Cortex of kidney (tissue), 1 donor: ENCODE measurements at places on chromosomes 1 and 21.

DNA sequence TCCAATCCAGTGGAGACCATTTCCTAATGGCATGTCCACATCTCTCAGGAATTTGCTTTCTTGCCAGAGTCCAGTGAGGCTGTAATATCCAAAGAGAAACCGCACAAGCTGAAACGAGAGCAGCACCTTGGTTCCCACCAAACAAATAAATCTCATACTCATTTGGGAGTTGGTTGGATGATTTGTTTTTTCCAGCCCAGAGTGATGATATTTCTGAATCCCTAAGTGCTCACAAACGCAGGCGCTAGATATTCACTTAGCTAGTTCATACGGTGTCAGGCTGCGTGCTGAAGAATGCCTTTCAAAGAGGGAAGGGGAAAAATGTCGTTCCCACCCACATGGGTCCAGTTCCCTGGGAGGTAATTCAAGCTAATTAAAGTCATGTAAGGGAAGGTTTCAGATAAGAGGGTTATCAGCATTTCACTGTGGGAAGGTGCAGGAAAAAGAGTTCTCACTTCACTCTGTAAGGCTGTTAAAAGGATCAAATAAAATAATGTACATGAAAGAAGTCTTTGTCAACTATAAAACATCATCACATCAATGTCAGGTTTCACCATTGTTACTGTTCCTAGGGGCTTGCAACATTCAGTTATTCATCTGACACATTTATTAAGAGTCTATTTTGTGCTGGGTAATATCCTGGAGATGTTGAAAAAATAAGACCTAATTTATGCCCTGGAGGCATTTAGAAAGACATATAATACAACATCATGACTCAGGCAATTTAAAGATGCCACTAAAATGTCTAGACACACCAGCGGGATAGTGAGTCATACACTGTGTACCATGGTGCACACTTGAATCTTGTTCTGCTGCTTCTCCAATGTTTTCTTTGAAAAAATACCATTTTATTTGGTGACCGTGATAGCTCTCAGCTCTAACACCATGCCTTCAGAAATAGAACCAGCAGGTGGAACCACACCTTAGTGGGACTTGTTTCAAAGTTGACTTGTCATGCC is 19.3 kb downstream of the DPT start:
- DNase-seq: no peak

DNA sequence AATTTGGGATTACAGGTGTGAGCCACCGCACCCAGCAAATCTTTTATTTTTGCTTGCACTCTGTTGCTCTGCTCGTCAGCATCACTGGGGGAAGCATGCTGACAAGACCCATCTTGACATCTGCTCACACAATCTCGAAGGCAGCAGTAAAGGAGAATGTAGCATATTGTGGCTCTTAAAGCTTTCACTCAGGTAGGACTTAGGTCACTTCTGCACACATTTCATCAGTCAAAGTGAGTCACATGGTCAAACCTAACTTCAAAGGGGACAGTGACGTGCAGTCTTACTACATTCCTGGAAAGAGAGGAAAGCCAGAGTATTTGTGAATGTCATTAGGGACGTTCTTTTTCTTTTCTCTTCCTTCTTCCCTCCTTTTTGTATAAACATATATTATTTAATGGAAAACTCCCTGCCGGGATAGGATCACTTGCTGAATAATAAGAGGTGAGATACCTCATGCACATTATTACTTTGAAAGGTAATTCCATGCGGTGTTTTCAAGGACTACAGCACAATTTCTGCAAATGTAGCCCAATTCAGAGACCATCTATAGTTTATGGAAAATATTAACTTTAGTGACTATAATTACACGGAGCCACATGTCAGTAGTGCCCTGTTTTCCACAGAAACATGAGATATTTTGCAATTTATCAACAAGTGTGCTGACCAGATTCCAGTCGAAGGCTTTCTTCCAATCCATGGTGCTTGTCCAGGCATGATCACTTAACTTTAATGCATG is 19.3 kb upstream of the ACBD6 start:
- DNase-seq: no peak

- no peak for DNase-seq
Measured at GRCh38 chr1:204837440-204838084, 33.1 kb upstream of the NFASC start.

GRCh38 chr1:51472359-51472758 is 46.7 kb downstream of the EPS15 start:
- DNase-seq: no peak

DNA sequence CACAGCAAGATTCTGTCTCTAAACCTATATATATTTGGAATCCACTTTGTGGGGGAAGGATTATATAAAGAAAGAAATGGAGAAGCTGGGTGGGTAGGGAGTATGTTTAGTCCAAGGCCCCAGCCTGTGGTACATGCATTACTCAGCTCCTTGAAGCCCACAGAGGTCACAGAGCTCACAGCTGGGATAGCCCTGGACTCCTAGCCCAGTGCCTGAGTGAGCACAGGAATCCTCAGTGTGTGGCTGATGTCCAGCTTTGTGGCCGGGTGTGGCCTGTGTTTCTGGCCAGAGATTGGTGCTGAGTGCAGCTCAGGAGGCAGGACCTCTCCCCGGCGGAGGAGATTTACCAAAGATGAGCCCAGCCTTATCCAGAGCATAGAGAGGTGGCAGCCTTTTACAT is 7.6 kb downstream of the CAPN9 start:
- no peak for DNase-seq

DNA sequence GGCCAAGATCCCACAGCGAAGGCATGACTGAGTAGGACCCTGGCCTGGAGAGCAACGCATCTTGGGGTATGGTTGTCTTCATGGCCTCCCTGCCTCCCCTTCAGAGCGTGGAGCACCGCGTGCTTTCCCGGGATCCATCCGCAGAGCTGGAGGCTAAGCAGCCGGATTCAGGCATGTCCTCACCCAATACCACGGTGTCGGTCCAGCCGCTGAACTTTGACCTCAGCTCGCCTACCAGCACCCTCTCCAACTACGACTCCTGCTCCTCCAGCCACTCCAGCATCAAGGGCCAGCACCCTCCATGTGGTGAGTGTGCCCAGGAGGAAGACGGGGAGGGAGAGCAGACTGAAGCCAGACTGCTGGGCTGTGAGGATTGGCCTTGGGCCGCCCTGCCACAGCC is 19.8 kb downstream of the ESPN start:
- no peak for DNase-seq

GRCh38 chr1:99598738-99599411 is 47.0 kb upstream of the PALMD start:
- no peak for DNase-seq

DNA sequence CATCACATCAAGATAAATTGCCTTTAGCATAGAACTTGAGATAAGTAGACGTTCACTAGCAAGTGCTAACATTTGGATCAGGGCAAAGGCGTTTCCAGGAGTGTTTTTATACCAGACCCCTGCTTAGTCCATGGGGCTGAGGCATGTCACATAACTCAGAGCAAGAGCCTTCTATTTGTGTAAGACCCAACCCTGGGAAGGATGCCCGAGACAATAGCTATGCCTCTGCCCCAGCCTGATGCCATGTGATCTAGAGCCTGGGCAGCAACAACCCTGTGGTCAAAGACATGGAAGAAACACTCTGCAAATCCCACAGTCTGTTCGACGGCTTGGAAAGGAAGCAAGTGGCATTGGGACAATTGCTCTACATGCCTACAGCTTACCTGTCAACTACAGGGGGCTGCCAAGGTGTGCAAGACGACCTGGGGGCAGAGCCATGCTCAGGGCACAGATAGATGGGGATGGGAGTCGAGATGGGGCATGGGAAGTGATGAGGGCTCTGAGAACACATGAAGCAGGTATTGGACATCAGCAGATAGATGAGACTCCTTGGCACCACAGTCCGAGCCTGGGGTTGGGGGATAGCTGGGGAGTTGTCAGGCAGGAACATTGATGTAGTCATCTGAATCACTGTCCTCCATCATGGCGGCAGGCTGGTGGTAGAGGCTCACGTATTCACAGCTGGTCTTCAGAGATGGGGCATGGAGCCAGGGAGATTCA is 7.3 kb downstream of the IL24 start:
- no peak for DNase-seq

DNA sequence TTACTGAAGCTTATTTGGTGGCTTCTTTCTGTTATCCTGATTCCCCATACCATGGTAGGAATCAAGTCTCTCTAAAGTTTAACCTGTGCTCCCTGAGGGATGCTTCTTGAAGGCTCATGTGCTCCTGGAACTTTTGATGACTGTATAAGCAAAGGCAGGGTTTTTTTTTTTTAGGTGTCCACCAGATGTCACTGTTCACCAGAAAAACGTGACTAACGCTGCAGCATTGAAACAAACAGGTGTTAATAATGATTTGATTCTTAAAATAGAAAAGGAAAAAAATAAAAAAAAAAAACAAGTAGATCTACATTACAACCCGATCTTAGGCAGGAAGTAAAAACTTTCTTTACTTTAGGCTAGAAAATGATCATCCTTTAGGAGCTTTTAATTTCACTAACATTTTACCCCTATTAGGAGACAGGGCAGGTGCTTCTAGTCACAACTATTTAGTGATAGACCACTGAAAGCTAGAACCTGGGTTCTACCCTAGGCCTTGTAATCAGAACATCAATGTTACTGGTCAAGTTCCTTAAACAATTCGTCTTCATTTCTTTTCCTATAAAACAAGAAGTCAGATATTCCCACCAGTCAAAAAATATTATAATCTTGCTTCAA is 223.0 kb downstream of the PLA2G4A start:
- DNase-seq: no peak

DNA sequence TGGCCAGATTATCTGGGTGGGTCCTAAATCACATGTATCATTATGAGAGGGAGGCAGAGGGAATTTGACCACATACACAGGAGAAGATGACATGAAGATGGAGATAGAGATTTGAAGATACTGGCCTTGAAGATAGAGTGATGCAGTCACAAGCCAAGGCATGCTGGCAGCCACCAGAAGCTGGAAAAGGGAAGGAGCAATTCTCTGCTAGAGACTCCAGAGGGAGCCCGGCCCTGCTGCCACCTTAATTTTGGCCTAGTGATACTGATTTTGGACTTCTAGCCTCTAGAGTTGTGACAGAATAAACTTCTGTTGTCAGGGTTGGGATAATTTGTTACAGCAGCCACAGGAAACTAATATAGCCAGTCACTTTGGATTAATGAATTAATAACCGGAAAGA is 2.2 kb upstream of the PRDM2 start:
- DNase-seq: no peak

GRCh38 chr1:1470626-1471388 is 758 bp upstream of the ATAD3B start:
- DNase-seq: no peak

- DNase-seq: no peak
Measured at GRCh38 chr1:57620605-57621004, 196.7 kb upstream of the DAB1 start.

GRCh38 chr1:154304664-154305337 is 16.1 kb upstream of the AQP10 start:
- DNase-seq: no peak

DNA sequence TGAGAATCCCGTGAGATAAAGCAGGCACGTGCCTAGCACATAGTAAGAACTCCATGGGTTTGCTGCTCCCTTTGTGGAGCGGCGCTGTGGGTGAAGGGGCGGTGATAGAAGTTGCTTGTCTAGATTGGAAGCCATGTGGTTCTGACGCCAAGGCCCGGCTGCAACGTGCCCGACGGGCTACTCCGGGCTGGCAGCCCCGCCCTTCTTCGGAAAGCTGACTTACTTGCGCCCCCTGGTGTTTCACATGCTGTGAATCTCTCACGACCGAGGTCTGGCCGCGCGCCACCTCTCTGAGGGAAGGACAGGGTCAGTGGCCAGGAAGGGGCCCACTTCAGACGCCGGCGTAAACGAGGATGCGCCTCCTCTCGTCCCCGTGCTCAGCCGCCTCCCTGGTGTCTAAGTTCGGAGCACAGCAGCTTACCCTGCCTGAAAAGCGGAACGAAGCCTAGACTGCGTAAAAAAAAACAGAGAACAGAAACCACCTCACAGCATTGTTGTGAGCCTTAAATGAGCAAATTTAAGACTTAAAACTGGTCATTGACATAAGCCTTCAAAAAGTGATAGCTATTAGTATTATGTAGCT is 42.6 kb upstream of the WNT2B start:
- no peak for DNase-seq

- no peak for DNase-seq
Measured at GRCh38 chr1:233625087-233625486, 11.2 kb downstream of the KCNK1 start.

DNA sequence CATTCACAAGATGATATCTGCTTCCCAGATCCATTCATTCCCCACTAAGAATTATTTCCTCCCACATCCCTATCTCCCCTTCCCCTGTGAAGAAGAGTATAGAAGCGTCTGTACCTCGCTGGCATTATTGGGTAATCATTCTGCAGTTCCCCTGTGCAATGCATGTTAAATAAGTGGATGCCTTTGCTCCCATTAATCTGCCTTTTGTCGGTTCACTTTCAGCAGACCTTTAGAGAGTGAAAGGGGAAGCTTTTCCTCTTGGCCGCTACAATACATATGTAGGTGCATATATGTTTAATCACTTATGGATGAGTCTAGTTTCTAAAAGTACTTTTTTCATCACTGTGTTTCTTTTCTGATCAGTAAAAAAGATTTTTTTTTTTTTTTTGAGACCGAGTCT is 7.0 kb downstream of the CLCN6 start:
- no peak for DNase-seq

- no peak for DNase-seq
Measured at GRCh38 chr21:38430401-38430984, 67.8 kb downstream of the ERG start.

DNA sequence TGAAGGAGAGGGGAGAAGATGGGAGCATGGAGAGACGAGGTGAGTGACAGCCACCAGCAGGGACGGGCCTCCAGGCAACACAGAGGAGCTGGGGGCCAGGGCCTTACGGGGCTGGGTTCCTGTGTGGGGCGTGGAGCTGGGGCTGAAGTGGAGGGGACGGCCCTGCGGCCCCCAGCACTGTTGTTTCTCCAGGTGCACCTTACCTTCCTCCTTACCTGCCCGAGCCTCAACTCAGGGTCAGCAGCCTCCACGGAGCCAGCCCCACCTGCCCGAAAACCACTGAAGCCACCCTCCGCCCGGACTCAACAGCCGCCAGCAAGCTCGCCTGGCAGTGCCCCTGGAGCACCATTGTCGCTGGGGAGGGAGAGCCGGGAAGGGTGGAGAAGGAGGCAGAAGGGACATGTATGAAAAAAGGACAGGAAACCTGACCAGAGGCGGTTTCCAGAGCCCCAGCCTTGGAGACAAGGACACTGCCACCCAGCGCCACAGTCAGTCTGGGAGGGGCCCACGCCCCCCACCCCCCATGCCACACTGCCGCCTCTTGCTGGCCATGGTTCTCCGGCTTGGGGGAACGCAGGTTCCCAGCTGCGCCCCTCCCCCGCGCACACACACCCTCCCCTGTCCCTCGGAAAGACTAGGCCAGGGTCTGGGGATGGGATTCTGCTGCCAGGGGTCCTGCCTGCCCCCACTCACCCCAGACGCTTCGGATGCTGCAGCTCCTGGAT is 10.6 kb downstream of the PLA2G2F start:
- no peak for DNase-seq

GRCh38 chr1:40766017-40766416 is 17.6 kb upstream of the KCNQ4 start:
- no peak for DNase-seq

GRCh38 chr1:31795801-31796621 is 19.8 kb downstream of the SPOCD1 start:
- DNase-seq: no peak
